ENCODE measurements at places on chromosomes 13 and 19.

GRCh38 chr19:48728911-48729664 lies 9.6 kb upstream of the MAMSTR start:
- DNase-seq: no peak

DNA sequence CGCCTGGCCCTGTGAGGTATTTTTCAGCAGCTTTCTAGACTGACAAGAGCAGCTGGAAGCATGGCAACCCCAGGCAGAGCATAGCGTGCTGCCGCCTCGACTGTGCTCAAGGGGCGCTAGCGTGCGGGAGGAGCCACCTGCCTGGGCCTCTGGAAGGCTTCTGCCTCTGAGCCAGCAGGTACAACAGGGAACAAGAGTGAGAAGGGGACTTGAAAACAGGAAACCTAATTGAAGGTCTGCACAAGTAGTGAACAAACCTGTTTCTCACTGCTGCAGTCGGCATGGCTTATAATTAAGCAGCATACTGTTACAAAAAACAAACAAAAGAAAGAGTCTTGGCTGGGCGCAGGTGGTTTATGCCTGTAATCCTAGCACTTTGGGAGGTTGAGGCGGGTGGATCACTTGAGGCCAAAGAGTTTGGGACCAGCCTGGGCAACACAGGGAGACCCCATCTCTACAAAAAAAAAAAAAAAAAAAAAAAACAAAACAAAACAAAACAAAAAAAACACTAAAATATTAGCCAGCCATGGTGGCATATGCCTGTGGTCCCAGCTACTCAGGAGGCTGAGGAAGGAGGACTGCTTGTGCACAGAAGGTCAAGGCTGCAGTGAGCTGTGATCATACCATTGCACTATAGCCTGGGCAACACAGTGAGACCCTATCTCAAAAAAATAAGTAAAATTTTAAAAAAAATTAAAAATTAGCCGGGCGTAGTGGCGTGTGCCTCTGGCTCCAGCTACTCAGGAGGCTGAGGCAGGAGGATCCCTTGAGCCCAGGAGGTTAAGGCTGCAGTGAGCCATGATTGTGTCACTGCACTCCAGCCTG lies 12.6 kb upstream of the GARRE1 start:
- DNase-seq: no peak

- DNase-seq: no peak
These were observed 9.1 kb downstream of the AP2S1 start for GRCh38 chr19:46841458-46842083.

DNA sequence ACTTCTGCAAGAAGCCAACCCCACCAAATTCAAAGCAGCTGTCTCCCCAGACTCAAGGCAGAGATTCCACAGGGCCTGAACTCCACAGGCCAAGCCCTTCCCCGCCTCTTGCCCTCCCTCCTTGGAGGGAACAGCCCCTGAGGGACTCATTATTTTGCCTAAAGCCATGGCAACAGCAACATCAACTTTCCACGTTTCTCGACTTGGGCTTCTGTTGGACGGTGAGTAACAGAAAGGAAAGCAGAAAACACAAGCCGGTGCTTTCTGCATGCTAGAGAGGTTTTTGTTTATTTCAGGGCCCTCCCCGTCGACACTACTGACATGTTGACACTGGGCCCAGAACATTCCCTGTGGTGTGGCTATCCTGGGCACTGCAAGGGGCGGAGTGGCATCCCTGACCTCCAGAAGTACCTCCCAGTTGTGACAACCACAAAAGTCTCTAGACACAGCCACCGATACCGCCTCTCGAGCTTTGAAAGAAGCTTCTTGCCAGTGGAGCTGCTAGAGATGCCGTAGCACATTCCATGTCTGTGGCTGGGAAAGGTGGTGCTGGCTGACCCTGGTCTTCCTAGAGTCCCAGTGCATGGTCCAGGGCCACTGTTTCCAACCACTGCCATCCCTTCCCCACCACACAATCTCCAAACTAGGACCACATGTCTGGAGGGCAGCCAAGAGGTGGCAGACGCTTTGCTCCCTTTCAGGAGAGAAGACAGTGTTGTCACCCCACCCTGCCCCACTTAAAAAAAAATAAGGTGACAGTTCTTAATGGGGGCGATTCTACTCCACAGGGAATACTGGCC lies 12.8 kb downstream of the CAPS start:
- no peak for DNase-seq

- DNase-seq: no peak
These were observed 15.4 kb downstream of the TMEM255B start for GRCh38 chr13:113774177-113775107.

DNA sequence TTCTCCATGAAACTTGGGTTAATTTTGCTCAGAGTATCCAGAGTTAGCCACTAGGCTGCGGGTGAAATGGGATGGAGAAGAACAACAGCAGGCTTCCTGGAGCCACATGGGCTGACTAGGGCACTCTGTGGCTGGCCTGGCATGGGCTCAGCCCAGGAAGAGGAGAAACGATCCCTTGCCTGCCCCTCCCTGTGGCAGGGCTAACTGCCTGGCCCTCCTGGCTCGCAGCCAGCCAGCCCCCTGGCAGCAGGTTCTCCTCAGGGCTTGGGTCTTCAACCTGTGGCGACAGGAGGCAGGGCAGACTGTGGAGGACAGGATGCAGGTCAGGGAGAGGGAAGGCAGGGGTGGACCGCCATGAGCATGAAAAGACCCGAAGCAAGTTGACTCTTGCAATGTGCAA lies 78.7 kb upstream of the GPR183 start:
- DNase-seq: no peak

DNA sequence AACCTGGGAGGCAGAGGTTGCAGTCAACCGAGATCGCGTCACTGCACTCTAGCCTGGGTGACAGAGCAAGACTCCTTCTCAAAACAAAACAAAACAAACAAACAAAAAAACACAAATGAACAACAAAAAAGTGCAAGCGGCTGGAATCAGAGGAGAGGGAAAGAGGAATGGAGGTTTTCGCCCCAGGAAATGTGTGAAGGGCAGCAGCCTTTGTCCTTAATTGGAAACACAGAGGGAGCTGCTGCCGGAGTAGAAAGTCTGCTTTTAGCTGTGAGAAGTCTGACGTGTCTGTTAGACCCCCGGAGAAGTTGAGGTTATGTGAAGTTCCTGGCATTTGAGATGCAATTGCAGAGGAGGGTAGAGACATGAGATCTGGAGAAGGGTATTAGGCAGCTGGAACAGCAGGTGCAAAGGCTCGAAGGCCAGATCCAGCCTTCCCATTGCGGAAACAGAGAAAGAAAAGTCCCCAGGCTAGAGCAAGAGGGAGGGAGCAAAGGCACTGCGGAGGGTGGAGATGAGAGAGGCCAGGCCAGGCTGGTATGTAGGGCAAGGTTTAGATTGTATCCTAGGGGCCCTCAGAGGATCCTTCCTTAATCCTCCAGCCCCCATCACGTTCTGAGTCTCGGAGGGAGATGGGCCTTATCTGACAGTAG lies 473 bp downstream of the TMIGD2 start:
- no peak for DNase-seq

GRCh38 chr13:108166078-108166477 lies 49.3 kb downstream of the LIG4 start:
- no peak for DNase-seq

GRCh38 chr19:34096020-34096915 lies 76.0 kb upstream of the LSM14A start:
- no peak for DNase-seq

GRCh38 chr19:10258080-10258710 lies 6.2 kb downstream of the MRPL4 start:
- DNase-seq: no peak

GRCh38 chr19:869245-870177 lies 10.0 kb downstream of the CFD start:
- no peak for DNase-seq
